ENCODE measurements at places on chromosomes 7 and 10. TPM values are rescaled to one million over a fixed set of nuclear protein-coding genes. Genes with fewer than 3 reads are reported as not detected.

Gene TUBAL3
- polyA plus RNA-seq, result 0.45 TPM

Gene TMEM229A
- polyA plus RNA-seq, result 0.16 TPM

Gene COL13A1
- polyA plus RNA-seq, result 19.6 TPM

Gene CNTNAP2
- polyA plus RNA-seq, result 29.0 TPM

Gene ITGB1
- polyA plus RNA-seq, result 715 TPM

Gene DRGX
- polyA plus RNA-seq, result not detected

Gene PCLO
- 8.3 TPM for polyA plus RNA-seq

Gene ADCK2
- 25.1 TPM for polyA plus RNA-seq

DNA sequence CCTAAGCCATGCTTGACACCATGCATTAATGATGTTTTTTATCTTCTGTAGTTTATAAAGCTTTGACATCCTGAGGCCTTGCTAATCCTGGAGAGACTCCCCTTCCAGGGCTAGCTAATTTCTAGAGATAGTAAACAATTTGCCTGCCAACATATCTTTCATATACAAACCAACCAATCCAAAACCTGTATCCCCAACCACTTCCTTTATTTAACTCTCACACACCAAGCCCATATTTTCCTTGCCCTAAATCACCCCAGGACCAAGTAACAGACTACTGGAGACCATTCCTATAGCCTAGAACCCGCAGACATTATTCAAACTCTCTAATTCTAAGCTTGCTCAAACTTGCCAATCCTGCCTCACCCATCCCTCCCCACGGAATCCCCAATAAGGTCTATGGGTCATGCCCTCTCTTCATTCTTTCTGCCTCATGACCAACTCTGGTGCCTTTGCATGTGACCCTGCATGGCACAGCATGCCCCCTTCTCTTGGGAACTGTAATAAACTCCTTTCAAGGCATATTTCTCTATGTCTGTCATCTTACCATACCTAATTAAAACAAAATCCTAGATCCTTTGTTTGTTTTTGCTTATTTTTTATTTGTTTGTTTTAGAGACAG, 116.6 kb upstream of the CACUL1 start:
- DNase-seq, result no peak

- DNase-seq, result no peak
Measured at GRCh38 chr7:732556-732955, 5.5 kb upstream of the PRKAR1B start.

- no peak for DNase-seq
Measured at GRCh38 chr10:93462881-93463280, 19.3 kb downstream of the MYOF start.

GRCh38 chr7:134991469-134992339, 5.4 kb downstream of the AGBL3 start:
- no peak for DNase-seq

DNA sequence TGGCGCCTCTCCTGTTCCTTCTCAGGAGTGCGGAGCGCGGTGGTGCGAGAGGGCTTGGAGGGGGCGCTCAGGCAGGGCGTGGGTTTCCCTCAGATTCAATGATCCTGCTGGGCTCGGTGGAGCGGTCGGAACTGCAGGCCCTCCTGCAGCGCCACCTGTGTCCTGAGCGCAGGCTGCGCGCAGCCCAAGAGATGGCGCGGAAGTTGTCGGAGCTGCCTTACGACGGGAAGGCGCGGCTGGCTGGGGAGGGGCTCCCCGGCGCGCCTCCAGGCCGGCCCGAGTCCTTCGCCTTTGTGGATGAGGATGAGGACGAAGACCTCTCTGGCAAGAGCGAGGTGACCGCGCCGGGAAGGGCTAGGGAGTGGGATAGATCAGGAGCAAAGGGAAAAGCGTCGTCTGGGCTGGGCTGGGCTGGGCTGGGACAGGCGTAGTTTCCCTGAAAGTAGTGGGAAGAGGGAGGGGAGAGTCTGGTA, 17.0 kb downstream of the FAM131B start:
- DNase-seq, result no peak

DNA sequence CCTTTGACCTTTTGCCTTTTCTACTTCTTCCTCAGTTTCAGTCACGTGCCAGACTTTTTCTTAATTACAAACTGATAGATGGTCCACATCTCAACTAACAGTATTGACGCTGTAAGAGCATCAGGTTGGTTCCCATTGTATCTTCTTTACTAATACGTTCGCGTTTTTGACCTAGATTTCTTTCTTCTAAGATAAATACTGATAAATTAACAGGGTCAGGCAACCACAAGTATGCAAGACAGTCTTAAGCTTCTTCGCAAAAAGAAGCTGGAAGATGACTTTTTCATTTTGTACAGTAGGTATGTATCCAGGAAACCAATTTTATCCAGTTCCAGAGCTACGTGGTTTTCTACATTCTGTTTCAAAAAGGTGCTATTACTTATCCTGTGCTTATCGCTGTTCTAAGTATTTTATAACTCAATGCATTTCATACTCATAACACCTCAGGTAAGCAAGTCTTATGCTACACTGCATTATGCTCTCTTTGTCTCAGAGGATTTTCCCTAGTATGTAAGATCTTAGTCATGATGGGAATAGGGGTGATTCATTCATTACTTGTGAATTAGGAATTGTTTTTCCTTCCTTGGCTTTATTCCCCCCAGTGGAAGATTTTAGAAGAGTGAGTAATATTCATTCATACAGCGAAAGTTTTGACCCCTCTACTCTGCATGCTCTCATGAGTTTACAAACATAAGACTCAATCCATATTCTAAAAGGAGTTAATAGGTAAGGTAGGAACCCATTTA, 955 bp downstream of the DUS4L start:
- no peak for DNase-seq

DNA sequence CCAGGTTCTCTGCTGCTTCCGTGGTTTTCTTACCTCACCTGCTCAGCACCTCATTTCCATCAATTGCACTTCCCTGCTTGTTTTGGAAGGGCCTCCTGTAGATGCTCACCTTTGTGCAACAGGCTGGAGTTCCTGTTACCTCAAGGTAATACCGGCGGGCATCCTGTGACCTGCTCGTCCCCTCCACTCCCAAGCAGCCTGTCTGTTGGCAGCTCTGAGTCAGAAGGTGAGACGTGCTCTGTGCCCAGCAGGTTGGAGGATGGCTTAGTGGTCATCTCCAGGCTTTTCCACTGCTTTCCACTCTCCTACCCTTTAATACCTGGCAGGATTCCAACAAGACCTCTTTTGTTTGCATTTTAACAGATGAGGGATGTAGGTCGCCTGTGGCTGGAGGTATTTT, 86.0 kb downstream of the CAMK1D start:
- no peak for DNase-seq

DNA sequence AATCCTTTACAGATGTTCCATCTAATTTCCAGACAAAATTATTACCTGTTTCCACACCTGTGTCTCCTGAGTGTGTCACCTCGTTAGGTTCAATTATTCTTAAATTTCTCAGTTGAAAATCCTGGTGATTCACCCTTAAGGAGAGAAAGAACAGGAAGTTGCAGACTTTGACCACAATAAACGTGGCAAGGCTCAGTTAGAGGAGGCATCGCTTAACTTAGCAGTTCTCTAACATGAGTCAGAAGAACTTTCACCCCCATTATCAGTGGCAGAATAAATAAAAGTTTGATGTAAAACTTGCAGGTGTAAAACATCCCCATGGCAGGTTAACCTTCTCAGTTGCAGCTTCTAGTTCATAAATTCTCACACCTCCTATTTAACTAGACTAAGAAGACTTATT, 8.3 kb downstream of the XPNPEP1 start:
- no peak for DNase-seq

GRCh38 chr7:147923841-147924240, 666.7 kb upstream of the C7orf33 start:
- DNase-seq, result no peak

DNA sequence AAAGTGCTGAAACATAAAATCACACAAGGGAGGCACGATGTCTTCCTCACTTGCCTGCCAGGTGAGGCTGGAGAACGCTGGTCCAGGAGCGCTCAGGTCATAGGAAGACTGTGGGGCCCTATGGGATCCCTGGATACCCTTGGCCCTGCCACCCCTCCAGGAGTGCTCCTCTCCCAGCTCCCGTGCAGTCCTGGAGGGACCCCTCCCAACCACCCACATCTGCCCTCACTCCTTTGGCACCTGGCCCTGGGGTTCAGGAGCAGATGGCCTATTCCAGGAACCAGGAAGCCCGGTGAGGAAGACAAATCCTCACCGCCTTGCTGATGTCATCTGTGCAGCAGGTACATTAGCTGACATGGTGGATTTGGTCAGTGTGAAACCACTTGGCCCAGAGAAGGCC, 3.7 kb upstream of the CXCL12 start:
- DNase-seq, result no peak

DNA sequence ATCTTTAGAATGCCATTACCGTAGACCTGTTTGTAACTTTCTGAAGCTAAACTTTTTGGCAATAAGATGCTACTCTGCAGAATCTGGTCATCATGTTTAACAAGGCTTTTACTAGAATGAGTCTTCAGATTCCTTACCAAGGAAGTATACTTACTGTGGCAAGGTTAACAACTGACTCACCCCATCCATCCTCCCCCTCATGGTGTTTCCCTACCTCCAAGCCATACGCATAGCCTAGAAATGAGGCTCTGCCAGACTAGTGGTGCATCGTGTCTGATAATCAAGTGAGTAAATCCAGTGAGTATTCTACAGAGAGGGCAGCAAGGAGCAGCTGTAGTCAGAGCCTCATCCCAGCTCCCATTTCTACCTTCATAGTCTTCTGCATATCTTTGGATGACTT, 223.6 kb downstream of the IPMK start:
- DNase-seq, result no peak

DNA sequence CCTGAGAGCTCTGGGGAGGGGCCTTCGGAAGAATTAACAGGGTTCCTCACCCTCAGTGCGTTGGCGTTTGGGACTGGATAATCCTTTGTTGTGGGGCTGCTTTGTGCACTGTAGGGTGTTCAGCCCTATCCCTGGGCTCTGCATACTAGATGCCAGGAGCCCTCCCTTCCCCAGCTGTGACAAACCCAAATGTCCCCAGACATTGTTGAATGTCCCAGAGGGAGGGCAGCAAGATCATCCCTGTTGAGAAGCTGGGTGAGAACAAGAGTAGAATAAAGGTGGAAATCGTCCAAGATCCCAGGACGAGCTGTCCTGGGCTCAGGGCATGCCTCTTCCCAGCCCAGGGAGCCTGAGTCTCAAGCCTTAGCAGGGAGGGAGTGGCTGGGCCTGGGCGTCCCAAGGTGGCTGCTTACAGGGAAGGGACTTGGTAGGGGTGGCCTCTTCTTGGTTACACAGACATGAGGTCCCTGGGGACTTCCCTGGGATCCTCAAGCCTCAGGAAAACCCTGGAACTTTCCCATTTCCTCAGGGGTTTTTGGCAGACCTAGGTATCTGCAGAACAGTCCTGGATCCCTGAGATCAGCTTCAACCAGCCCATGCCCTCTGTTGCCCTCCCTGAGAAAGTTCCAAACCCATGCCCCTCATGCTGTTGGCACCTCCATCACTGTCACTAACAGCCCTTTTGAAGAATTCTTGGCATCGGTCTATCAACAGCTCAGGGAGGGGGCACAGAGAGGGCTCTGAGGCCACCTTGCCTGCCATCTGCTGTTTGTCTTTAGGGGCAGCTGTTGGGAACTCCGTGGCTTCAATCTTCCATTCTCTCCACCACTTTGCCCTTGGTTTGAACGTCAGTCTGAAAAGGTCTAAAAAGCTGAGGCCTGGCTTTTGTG, 53.7 kb downstream of the GOLGA7B start:
- DNase-seq, result no peak

DNA sequence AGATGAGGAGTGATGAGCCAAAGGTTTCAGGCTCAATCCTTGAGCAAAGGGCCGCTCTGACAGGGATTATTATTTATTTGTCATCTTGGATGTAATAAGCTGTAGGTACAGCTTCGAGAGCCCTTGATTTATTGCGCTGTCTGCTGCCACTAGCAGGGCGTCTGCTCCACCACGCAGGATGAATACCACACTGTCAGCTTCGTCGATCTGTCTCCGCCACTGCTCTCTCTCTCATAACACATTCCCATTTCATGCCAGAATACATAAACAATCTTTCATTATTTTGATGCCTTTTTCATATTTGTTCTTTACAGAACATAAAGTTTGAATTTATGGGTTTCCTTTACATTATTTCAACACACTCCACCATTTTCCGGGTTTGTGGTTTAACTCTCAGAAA, 276.6 kb downstream of the LRMDA start:
- DNase-seq, result no peak

- DNase-seq, result no peak
Measured at GRCh38 chr7:140719721-140720120, 23.2 kb downstream of the NDUFB2 start.

GRCh38 chr10:69573056-69573806, at the start of gene NEUROG3:
Gene NEUROG3, minus strand, starts transcription at chr10:69573422. Its CDS starts 379 bp downstream, at chr10:69573043.
- DNase-seq, result no peak

- no peak for DNase-seq
Measured at GRCh38 chr10:127142136-127142535, 54.3 kb downstream of the INSYN2A start.

- DNase-seq, result no peak
Measured at GRCh38 chr7:50751146-50751545, 31.6 kb downstream of the GRB10 start.

GRCh38 chr10:117264782-117265181, 23.9 kb downstream of the SLC18A2 start:
- no peak for DNase-seq

DNA sequence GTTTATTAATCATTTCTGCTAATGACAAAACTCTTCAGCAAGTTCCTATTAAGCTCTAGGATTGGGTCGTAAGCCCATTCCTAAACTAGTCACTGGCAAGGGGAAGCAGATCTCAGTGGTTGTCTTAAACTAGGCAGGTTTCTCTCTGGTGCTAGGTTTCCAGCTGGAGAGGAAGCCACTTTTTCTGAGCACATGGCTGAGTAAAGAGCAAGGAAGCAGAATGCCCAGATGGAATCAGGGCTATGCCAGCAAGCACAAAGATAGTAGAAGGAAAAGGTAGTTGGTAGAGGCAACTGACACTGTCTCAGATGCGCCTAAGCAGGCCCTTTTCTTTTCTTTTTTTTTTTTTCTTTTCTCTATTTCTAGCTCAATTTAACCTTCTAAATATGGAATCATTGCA, 224.9 kb downstream of the EXOC4 start:
- DNase-seq, result no peak

- DNase-seq, result no peak
Measured at GRCh38 chr7:118055647-118056046, 128.3 kb upstream of the LSM8 start.

DNA sequence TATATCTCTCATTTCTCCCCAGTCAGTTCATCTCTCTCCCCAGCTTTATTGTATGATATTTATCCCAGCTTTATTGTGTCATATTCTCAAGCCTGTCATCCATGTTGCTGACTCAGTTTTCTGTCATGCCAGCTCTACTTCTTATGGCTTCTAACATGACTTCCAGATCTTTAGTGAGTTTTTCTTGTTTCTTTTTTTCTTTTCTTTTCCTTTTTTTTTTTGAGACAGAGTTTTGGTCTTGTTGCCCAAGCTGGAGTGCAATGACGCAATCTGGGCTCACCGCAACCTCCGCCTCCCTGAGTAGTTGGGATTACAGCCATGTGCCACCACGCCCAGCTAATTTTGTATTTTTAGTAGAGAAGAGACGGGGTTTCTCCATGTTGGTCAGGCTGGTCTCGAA, 28.7 kb upstream of the CALU start:
- no peak for DNase-seq

DNA sequence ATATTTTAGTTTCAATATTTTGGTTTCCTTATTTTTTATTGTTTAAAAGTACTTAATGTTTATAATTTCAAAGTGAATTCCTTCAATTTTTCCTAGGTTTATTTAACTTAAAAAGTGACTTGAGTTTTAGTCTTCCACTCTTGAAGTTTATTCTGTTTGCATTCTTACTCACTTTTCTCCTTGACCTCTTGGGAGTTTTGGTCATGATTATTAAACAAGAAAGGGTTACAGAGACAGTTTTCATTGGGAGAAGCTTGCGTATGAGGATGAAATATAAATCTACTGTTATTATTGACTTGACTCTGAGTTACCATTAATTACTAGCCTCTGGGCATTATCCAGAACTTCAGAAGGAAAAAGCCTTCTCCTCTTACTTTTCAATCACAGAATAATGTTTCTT, 216.0 kb downstream of the BMPER start:
- DNase-seq, result no peak
